Glomerular endothelial cell (primary cell): ENCODE measurements at places on chromosomes 7 and 10.

GRCh38 chr7:144957998-144958397 lies 122.1 kb upstream of the TPK1 start:
- no peak for DNase-seq

DNA sequence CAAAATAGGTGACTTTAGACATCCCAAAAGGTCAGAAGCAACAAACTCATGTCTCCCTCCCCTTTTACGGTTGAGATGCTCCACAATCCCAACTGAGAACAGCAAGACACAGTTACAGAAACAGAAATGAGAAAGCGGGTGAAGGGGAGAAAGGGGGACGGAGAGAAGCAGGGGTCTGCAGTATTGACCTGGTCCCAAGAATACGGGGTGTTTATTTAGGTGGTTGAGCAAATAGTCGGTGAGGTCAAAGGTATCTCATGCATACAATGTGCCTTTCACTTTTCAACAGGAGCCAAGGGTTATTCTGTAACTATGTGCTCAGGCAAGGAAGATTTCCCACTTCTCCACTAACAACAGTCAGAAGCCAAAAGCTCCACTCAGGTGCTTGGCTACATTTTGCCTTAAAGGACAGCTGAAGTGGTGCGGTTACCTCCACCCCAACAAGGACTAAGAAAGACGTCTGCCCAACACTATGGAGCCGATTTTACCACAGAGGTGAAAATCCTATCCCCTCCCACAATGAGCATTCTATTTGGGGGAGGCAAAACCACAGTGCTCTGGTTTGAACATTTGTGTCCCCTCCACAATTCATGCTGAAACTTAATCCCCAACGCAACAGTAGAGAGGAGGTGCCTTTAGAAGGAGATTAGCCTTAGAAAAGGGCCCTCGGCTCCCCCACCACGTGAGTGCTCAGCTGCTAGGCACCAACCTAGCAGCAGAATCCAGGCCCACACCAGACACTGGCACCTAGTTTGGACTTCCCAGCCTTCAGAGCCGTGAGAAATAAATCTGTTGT lies 77.9 kb downstream of the PARD3 start:
- DNase-seq = no peak

- no peak for DNase-seq
Observed at GRCh38 chr7:43363035-43363791, 219.7 kb upstream of the STK17A start.

DNA sequence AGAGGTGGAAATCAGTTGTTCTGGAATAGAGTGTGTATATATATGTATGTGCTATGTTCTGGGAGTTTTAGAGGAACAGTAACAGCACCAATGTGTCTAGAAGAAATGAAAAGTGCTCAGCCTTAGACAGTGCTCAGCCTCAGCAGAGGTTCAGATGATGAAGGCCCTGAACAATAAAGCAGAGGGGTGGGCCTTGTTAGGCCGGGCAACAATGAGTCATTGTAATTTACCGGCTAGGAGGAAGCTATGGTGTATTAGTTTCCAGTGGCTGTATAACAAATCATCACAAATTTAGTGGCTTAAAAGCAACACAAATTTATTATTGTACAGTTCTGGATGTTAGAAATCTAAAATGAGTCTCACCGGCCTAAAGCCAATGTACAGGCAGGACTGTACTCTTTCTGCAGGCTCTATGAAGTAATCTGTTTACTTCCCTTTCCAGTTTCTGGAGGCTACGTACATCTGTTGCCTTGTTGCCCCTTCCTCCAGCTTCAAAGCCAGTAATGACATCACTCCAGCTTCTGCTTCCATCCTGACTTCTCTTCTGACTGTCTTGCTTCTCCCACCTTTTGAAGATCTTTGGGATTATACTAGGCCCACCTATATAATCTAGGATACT lies 84.6 kb downstream of the CH25H start:
- no peak for DNase-seq

DNA sequence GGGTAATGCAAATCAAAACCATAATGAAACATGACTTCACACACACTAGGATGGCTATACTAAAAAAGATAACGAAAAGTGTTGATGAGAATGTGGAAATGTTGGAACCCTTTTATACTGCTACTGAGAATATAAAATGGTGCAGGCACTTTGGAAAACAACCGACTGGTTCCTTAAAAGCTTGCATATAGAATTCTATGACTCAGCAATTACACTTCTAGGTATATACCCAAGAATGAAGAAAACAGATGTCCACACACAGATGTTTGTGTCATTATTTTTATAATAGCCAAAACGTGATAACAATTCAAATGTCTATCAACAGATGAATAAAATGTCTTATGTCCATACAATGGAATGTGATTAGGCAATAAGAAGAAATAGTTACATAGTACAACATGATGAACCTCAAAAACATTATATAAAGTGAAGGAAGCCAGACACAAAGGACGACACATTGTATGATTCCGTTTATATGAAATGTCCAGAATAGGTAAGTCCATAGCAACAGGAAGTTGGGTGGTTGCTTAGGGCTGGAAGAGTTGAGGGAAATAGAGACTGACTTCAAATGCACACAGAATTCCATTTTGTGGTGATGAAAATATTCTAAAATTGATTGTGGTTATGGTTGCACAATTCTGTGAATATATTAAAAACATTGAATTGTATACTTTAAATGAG lies 148.3 kb upstream of the PHYHIPL start:
- DNase-seq = no peak

GRCh38 chr10:6228010-6228511 lies 25.3 kb downstream of the PFKFB3 start:
- DNase-seq = no peak

DNA sequence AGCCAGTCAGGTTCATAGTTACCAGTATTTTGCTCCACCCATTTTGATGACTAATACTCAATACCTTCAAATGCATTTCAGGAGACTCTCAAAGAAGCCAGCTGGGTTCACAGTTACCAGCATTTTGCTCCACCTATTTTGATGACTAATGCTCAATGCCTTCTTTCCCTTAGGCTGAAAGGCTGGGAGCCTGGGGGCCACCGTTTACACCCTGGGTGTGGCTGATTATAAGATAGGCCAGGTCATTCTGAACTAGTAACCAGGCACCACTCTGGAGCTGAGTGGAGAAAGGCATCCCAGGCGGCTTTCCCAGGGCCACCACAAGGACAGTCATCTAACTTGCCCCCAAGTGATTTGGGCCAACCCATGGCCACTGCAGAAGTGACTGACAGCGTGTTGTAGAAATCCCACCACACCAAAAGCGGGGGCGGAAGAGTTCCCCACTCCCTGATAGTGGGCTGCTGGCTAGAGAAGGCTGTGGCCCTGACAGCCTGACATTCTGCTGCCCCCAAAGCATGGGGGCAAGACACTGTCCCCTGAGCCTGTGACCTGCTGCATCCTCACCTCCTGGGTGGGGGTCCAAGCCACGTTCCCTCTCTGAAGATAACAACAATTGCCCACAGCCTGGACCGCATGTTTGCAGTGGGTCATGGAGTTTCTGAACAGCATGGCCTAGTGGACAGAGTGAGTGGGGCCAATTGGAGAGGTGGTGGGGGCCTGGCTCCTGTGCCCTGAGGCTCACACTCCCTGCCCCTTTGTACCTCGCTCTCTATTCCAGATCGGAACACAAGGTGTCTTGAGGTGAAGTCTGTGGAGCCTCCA lies 23.0 kb upstream of the ZNF488 start:
- no peak for DNase-seq

GRCh38 chr7:121643320-121643719 lies 229.6 kb upstream of the PTPRZ1 start:
- no peak for DNase-seq

DNA sequence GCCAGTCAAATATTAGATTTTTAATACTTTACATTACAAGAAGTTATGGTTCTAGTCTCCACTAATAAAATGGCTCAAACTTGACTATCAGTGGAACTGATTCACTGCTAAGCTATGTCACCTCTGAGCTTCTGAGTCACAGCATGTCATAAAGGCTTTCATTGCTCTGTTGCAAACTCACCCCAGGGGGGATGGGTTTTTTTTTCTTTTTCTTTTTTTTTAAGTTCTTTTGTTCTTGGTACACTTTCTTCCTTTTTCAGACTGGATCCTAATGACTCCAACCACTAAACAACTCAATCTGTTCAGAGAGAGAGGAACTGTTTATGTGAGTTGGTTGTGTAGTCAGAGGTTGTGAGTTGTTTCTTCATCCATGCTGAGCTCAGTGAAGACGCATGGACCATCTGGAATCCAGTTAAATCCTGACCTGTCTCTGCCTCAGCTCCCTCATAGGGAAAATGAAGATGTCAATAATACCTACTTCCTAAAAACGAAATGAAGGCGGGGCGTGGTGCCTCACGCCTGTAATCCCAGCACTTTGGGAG lies 11.0 kb downstream of the MYOF start:
- DNase-seq = peak; percentile 93

DNA sequence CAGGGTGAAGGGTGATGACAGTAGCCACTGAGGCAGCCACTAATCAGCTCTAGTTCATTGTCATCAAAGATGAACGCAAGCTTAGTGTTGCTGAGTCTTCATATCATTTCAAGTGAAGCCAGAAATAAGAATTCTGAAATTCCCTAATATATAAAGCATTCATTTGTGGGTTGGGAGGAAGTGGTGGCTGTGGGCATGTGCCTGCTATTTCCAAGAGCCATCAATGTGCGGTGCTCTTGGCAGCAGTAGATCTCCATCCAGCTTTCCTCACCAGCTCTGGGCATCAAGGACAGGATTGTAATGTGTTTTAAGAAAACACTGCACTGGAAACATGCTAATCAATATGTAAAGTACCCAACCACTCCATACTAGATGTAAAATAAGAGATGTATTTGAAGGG lies 202.5 kb upstream of the AHR start:
- DNase-seq = no peak

GRCh38 chr7:30989824-30990672 lies 26.3 kb downstream of the GHRHR start:
- DNase-seq = no peak

DNA sequence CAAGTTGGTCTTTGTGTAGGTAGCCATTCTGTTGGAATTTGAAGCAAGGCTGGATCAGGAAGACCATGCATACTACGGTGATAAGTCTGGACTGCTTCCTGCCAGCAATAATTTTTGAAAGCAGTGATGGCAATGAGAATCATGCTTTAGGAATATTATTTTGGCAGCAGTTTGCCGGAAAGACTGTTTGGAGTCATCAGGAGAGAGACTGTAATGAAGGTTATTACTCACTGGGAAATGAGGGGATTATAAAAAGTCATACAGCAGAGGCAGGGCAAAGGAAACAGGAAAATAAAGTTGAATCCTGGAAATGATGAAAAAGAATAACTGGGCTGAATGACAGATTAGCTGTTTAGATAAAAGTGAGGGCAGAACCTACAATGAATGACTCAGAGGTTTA lies 1136.8 kb upstream of the AUTS2 start:
- DNase-seq = no peak

DNA sequence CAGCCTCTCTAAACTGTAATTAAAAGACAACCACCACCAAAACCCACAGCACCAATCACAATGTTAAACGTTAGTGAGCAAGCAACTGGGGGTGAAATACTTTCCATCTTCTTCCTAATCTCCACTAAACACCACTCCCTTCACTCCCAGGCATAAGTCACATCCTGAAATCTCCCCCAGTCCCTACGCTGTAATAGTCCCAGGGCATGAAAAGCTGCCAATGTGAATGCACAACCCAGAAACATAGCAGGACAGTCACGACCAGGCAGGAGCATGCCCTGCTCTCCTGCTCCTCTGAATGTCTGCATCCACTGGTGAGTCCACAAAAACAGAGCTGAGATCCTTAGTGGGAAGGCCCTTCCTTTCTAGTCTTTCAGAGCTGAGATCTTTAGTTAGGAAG lies 288.9 kb downstream of the PARD3 start:
- peak; percentile 23 for DNase-seq

GRCh38 chr7:92306153-92306552 lies 60.4 kb downstream of the ANKIB1 start:
- DNase-seq = no peak

- no peak for DNase-seq
Observed at GRCh38 chr7:32914184-32914583, 22.6 kb upstream of the KBTBD2 start.

GRCh38 chr7:88760136-88760515 lies 626 bp downstream of the ZNF804B start:
- DNase-seq = no peak

DNA sequence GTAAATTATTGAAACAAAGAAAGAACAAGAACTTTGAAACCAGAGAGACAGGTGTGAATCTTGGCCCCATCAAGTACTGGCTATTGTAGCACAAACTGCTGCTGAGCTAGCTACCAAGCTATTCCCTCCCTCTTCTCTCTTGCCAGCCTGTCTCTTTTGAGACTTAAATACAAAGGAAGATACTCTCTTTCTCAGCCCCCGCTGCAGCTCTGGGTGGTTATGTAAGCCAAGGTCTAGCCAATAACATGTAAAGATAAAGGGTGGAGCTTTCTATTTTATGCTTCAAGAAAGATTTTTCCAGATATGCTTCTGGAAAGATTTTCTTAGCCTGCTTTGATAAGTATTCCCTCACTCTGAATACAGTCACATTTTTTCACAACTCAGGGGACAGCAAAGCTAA lies 17.2 kb downstream of the BAZ1B start:
- no peak for DNase-seq

GRCh38 chr7:79298145-79298760 lies 155.2 kb downstream of the MAGI2 start:
- peak; percentile 52 for DNase-seq

- DNase-seq = no peak
Observed at GRCh38 chr7:147982307-147982706, 608.3 kb upstream of the C7orf33 start.

GRCh38 chr10:62057850-62058249 lies 156.4 kb downstream of the ARID5B start:
- no peak for DNase-seq

DNA sequence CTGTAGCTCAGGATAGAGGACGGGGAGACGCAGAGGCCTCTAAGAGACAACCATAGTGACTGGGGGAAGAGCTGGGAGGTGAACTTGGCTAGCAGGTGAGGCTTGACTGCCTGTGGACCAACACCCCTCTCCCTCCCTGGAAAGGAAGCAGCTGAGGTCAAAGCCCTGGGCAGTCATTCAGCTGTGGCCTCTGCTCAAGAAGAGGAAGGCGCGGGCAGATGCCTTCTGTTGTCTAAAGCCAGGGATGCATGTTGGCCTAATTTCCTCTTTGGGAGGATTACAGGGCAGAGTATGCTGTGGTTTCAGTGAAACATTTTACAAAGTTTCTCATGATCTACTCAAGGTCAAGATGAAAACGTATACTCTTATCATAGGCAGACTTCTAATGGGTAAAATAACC lies 327.1 kb downstream of the PRPF18 start:
- no peak for DNase-seq

DNA sequence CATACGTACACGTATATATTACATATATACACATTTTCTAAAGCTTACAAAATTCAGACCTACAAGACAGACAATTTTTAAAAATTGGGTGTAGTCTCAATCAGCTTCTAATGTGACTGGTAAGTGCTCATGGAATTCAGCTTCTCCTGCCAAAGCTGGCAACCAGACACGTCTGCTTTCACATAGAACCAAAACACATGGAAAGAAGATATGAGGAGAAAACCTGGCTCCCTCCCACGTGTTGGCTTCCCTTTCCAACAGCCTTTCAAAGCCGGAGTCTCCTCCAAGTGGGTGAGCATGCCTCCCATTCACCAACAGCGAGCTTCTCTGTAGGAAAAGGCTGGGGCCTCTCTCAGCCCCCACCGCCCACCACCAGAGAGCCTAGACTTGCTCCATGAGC lies 33.4 kb downstream of the CDCA7L start:
- DNase-seq = no peak

GRCh38 chr7:120988591-120989256 lies at the start of gene CPED1:
CPED1 (plus strand) TSS chr7:120988711; CDS start chr7:120989622, 911 bp downstream.
- no peak for DNase-seq

- DNase-seq = no peak
Observed at GRCh38 chr10:94992811-94993210, 54.4 kb downstream of the CYP2C9 start.

GRCh38 chr7:35691366-35691765 lies 3.6 kb downstream of the HERPUD2 start:
- no peak for DNase-seq
